Kidney glomerular epithelial cell (primary cell): ENCODE measurements at places on chromosomes 1 and 21.

DNA sequence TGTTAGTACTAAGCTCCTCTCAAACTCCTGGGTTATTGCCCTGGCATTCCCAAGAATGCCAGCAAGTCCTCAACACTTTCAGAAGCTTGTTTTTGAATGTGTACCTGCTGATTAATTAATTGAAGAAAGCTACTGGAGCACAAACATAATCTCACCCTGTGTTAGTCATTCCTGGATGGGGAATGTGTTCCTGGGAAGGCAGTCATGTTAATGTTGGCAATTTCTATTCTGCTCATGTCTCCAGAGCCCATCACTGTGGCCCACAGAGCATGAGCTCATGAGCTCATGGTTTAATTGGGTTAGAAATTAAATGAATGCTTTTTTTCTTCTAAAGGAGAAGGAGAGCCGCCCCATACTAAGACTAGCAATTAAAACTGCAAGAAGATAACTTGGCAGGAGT is 31.9 kb upstream of the KCNA3 start:
- no peak for DNase-seq

DNA sequence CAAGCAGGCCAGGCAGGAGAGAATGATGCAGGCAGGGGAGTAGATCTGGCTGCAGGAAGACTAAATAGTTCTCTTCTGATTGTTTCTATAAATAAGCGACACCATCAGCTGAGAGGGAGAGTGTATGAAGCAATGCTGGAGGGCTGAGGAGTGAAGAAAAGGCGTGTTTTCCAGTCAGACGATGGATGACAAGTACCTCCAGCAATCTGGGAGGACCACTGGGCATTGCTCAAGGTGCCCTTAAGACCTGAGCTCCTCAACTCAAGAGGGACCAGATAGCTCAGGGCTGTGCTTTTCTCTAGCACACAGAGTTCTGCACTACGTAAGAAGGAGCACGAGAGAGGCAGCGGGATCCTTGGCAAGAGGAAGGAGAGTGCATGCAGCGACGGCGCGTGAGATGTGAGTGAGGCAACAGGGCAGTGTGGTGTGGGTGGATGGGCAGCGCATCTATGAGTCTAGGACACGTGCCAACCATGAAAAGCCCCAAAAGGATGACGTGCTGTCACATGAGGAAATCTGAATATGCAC is 36.0 kb downstream of the PABPC4 start:
- no peak for DNase-seq

DNA sequence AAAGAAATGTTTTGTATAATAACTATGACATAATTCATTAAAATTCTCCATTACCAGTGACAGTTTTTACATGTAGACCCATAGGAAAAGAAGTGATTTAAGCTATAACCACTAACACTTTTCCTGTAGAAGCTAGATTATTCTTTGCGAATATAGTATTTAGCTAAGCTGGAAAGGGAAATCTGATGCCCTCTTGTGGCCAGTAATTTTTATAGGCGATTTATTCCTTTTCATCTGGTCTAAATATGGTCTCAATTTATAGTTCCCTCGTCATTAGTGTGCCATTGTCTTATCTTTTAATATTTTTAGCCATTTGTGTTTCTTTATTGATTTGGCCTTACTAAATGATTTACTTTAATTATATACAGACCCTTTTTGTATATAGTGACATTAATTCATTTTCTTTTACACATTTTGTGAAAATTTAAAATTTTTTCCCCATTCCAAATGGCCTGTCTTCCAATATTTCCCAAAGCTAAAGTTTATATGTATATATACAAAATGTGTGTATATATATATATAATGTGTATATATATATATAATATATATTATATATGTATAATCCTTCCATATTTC is 26.7 kb downstream of the BTG3 start:
- DNase-seq, result peak; percentile 55

- no peak for DNase-seq
Observed at GRCh38 chr1:227895828-227896685, 51.7 kb downstream of the WNT9A start.

GRCh38 chr1:215143497-215143896 is 61.0 kb downstream of the KCNK2 start:
- DNase-seq, result no peak
